NCI-H510A treated with DMSO at 0.1 percent for 48 hours (cell line): ENCODE measurements at places on chromosomes 16 and 17.

- peak; percentile 49 for DNase-seq
Observed at GRCh38 chr17:31488264-31488981, 96.9 kb downstream of the RAB11FIP4 start.

DNA sequence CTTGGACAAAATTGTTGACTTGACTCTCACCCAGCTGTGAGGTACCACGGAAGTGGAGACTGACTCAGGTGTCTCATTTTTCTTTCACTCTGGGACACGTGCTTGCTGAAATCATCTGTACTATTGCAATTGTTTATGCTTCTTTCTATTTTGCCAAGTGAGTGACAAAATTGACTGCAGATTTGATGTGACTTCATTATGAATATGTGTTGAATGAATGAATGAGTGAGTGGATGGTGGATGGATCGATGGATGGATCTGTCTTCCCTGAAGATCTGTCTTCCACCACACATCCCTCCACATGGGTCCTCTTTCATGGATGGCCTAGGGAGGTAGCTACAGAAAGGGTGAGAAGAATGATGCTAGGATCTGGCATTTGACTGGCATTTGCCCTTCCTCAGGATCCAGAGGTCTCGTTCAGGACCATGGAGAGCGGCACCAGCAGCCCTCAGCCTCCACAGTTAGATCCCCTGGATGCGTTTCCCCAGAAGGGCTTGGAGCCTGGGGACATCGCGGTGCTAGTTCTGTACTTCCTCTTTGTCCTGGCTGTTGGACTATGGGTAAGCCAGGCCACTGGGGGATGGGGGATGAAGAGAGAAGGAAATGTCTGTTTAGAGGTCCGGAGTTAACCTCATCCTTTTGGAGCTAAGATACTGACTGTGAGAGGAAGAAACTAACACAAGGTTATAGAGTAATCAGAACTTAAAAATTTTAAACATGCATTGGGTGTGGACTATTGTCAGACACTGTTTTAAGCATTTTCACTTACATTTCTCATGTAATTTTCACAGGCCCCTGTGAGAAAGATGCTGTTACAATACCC is 12.7 kb downstream of the SLC5A11 start:
- no peak for DNase-seq

DNA sequence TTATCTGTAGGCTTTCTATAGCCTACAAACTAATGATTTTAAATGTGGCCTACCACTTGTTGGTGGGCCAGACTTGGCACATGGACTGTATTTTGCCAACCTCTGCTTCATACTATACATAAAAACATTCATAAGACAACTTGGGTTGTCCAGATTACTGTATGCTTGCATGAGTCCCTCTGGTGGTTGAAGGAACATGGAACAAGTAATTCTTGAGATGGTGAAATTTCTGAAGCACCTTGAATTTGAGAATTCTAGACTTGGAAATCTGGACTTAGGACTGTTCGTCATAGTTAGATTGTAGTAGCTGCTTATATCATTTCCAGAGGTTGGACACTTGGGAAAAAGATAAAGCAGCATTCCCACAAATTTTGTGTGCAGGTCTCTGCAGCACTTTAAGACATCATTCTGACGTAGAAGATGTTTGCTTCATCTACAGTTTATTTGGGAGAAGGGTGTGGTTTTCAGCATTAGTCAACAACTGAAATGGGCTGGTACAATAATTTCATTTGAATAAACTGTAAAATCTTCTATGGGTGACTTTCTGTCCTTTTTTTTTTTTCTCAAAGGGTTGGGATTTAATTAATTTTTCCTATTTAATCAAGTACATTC is 31.2 kb downstream of the NFATC3 start:
- DNase-seq = no peak

DNA sequence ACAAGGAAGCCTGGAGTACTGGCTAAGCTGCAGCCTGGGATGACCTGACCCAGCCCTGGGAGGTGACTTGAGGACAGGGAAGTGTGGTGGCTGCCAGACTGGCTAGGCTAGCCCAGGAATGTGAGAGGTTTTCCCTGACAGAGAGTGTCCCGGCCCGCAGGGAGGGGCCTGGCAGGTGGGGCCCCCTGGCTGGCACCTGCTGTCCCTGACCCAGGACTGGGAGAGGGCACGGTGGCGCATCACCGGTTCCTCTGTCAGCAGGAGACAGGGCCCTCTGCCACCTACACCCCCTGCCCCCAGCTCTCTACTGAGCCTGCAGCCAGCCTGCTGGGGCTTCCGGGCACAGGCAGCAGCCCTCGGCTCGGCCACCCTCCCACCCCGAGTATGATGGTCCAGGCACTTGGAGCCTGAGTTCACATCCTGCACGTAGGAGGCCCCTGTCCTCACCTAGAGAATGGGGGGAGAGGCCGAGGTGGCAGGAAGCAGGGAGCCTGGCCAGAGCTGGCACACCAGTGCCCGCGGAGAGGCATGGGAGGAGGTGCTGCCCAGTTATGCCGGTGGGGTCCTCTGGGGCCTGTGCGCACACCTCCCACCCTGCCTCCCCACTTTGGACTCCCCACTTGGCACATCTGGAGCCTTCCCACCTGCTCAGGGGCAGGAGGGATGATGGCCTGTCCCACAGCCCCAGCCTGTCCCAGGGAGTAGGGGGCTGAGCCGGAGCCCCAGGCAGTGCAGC is 528 bp downstream of the PRSS27 start:
- DNase-seq = no peak

- DNase-seq = no peak
Observed at GRCh38 chr16:67141391-67141790, 9.4 kb downstream of the B3GNT9 start.

DNA sequence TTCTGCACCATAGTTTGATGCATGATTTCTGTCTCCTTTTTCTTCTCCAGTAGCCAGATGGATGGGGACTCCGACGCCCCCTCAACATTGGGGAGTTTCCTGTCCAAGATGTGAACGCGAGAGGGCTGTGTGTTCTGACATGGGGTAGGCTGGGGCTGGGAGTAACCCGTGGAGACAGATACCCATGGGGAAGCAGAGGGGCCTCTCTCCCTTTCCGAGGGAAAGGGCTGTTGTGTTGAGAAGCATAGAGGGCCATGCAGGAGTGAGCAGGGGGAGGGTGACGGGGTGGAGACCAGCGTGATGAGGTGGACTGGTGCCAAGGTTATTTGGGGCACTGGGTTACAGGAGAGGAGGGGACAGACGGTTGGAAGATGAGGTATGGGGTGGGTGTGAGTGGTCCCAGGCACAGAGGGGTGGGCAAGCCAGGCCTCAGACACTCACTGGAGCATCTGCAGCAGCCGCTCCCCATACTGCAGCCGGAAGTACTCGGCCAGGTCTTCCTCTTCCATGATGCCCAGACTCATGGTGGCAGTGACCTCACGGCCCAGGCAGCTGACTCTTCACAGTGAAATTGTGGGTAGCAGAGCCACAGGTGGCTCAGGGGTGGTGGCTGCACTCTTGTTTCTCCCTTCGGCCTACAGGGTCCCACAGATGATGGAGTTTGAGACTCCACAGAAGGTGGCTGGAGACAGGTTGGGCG is 400 bp downstream of the CCDC42 start:
- DNase-seq = no peak

DNA sequence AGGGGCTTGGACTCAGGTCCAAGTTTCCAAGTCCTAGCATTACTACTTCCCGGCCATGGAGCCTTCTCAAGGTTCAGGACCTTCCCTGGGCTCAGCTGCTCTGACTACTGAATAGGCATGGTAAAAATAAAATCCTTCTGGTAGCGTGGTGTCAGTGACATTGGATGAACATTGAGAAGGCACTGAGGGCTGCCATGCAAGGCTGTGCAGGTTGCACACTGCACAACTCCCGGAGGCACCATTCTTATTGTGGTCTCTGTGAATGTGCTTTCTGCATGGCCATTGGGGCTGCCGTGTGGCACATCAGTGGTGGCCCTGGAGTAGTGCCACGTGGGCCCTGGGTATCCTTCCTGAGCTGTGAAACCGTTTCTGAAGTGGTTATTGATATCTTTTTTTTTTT is 250.2 kb upstream of the CIBAR2 start:
- DNase-seq = no peak

DNA sequence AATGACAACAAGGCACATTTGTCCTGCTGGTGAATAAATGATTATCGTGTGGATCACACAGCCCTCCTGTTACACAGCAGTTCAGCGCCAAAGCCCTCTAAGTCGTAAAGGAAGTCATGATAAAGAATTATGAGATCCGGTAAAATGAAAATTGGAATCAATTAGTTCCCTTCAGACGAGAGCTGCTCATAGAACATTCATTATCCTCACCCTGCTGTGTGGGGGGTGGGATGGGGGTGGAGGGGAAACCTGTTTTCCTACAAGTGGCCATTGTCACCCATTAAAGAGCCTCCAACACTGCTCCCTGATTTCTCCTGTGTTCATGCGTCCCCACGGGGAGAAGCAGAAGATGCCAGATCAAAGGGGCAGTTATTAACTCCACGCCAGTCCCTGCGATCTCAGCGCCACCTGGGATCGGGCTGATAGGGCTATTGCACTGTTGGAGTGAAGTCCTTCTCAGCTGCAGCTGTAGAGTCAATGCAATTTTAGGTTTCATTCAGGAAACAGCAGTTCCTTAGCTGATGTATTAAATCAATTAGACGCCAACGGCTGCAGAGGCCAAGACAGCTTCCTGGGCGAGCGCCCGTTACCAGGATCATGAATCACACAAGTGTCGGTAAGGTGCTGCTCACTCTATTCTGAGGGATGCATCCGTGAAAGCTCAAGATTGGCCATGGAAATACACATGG is 19.2 kb upstream of the CACNG4 start:
- no peak for DNase-seq

DNA sequence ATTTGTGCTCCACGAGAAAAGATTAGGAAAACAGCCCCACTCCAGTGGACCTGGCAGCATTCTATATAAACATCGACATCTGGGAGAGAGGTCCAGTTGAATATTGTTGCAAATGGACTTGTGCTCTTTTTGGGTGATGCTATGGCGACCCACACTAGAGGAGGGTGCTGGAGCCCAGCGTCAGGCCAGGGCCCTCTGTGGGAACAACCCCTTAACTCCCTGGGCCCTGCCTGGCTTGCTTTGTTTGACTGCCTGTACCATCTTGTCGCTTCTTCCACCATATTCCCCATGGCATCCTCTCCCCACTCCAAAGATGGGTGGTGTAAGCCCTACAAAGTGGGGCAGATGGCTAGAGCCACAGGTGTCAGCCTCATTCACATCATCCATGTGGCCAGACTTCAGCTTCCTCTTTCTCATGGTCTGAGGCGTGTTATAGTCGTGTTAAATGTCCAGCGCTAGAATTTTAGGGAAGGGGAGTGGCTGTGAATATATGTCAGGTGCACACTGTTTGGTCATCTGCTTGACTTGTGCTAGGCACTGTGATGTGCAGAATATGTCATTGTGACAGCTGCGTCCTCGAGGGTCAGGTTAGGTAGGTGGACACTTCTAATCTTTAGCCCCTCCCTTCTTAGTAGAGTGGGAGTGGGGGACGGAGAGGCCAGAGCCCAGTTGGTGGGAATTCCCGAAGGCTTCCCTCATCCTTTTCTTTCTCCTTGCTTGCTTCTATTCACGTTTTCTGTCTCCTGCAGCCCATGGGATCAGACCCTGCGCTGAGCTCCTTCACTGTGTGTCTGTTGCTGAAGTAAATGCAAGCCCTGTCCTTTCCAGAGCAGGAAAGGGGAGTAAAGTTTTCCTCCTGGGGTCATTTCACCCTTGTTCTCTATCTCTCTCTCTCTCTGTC is 49.8 kb downstream of the MPRIP start:
- DNase-seq = no peak

GRCh38 chr16:74092336-74092735 is 204.3 kb upstream of the PSMD7 start:
- DNase-seq = no peak

DNA sequence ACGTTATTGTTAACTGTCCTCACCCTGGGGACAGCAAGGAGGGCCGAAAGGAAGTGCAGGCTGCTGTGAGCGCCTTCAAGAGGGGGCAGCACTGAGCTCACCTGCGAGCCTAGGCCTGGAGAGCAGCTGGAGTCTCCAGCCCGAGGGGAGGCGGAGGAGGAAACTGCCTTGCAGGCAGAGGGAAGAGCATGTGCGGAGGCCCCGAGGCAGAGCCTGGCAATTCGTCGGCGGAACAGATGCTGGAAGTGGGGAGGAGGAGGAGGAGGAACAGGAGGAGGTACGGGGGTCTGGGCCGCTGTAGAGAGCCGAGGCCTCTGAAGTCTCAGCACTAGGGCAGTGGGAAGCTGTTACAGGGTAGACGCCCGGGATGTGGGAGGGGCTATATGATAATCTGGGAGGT is 49.6 kb upstream of the PLCG2 start:
- DNase-seq = no peak

DNA sequence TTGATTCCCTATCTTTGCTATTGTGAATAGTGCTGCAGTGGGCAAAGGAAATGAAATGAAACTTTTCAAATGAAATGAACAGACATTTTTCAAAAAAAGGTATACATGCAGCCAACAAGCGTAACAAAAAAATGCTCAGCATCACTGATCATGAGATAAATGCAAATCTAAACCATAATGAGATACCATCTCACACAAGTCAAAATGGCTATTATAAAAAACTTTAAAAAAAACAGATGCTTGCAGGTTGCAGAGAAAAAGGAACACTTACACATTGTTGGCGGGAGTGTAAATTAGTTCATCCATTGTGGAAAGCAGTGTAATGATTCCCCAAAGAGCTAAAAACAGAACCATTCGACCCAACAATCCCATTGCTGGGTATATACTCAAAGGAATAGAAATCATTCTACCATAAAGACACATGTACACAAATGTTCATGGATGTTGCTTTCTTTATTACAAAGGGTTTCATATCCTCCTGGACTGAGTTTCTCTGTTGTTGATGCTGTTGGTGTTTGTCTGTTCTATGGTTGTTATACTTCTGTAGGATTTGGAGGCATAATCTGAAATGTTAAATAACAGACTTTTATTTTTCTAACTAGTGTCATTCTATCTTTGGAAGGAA is 99.3 kb upstream of the SOX9 start:
- no peak for DNase-seq

GRCh38 chr16:54817432-54817831 is 113.2 kb upstream of the IRX5 start:
- DNase-seq = peak; percentile 6

GRCh38 chr16:29009050-29009837 is 24.4 kb downstream of the LAT start:
- no peak for DNase-seq

DNA sequence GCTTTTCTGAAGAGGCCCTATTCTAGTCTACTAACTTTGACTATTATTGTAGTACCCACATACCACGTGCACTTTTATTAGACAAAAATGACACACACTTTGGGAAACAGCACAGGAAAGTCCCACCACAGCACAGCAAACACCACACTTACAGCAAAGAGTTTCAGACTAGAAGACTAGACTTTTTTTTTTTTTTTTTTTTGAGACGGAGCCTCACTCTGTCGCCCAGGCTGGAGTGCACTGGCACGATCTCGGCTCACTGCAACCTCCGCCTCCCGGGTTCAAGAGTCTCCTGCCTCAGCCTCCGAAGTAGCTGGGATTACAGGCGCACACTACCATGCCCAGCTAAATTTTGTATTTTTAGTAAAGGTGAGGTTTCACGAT is 20.1 kb downstream of the YWHAE start:
- DNase-seq = no peak

GRCh38 chr17:75832164-75832651 is 12.0 kb downstream of the UNC13D start:
- DNase-seq = peak; percentile 4
